ENCODE measurements at places on chromosomes 1 and 21.

DNA sequence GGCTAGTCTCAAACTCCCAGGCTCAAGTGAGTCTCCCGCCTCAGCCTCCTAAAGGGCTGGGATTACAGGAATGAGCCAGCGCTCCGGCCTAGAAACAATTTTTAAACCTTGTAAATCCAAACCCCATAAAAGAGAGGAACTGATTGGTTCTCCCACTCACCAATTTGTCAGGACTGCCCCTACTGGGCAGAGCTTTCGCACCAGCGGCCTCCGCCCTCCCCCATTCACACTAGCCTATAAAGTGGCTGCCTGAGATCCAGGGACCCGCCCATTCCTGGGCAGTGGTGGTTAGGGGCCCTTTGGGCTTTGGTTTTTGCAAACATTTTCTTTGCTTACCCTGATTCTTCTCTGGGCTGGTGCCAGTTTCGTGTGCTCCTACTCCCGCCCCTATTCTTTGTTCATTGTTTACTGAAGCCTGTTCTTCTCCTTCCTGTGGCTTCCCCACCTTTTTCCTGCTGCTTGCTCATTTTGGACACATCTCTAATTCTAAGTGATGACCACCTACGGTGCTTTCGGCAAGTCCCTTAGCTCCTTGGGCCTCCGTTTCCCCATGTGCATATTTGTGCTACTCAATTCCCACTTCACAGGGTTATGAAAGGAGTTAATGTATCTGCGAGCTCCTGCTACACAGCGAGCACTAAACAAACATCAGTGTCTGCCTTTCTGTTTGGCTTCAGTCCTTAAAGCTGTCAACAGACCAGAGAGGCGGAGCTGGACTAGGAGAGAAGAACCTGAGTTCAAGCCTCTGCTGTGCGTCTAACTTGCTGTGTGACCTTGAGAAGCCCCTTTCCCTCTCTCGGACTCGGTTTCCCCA is 39.8 kb upstream of the CLIC4 start:
- no peak for DNase-seq

- DNase-seq = no peak
Measured at GRCh38 chr21:40681164-40681859, 165.6 kb downstream of the DSCAM start.

DNA sequence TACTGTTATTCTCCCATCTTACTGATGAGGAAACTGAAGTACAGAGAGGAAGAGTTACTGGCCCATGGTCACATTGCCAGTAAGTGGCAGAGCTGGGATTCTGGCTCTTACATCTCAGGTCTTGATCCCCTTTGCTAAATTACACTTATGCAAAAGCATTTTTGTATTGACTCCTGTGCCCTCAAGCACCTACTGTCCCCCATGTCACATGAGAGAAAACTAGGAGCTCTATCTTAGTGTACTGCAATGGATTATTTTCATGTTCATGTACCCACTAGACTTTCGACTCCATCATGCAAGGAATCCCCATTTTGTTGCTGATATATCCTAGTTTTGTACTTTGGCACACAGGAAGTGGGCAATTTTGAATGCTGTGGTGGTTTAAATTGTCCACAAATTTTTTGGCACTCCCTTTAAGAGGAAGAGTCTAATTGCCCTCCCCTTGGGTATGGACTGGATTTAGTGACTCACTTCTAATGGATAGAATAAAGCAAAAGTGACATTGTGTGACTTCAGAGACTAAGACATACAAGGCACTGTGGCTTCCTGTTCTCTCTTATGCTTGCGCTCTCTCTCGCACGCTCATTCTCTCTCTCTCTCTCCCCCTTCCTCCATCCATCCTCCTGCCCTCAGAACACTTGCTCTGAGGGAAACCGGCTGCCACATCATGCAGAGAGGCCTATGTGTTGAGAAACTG is 43.5 kb upstream of the JAK1 start:
- DNase-seq = no peak

DNA sequence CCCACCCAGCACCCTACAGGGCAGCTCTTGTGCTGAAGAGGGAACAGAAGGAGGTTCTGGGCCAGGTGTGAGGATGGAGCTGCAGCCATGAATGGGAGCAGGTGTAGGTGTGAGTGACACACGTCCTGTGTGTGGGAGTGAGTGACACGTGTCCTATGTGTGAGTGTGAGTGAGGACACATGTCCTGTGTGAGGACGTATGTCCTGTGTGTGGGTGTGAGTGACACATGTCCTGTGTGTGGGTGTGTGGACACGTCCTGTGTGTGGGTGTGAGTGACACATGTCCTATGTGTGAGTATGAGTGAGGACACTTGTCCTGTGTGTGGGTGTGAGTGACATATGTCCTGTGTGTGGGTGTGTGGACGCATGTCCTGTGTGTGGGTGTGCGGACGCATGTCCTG is 26.4 kb downstream of the MEGF6 start:
- no peak for DNase-seq

- DNase-seq = no peak
Measured at GRCh38 chr1:159921251-159921650, 4.1 kb downstream of the TAGLN2 start.

DNA sequence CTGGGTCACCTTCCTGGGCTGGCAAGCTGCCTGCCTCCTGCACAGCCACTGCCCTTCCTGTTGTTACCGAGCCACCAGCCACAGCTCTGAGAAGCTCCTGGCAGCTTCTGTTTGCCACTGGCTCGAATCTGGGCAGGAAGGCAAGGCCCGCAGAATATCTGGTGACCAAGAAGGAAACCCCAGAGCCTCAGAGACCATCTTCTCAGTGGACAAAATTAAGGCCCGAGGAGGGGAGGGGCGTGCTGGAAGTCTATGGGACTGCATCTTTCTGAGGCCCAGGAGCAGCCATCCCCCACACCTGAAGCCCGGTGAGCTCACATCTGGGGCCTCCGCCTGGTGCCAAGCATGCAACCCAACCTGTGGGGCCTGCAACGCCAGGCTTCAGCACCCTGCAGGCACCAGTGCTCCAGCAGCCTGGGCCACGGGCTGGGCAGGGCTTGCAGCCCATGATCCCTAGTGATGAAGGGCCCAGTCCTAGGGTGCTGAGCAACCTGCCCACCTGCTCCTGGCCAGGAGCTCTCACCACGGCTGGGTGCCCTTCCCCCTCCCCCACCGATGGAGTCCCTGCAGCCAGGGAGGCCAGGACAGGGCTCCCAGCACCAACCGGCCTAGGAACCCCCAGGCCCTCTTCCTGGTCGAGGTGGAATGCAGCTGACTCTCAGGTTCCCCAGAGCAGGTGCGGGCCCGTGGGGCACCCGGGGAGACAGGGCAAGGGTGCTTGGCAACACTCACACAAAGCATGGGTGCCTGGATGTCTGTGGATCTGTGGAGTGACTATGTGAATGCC is 879 bp downstream of the CPTP start:
- no peak for DNase-seq

DNA sequence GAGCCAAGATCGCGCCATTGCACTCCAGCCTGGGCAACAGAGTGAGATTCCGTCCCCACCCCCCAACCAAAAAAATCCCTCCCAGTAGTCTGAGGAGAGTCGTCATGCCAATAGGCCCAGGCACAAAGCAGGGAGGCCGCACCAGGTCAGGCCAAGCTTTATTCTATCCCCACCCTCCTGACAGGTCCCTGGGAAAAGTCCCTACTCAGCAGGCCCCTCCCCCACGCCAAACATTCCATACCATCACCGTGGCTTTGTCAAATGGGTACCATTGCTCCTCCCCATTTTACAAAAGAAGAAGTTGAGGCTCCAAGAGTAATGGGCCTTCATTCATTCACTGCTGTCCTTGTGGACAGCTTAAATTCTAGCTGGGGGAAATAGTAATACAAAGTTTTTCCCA is 5.3 kb downstream of the GPR3 start:
- no peak for DNase-seq

DNA sequence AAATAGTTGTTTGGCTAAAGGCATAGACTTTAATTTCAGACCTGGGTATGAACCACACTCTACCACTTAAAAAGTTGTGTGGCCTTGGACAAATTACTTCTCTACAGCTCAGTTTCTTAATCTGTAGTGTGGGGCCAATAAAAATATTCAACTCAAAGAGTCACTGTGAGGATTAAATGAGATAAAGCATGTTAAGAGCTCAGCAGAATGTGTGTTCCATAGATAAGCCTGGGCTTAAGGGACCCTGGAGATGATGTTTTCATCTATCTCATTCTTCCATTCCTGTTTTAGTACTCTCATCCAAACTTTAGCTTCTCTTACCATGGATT is 17.7 kb downstream of the S100A10 start:
- DNase-seq = no peak

- DNase-seq = no peak
Measured at GRCh38 chr1:6097824-6098223, 52.1 kb downstream of the KCNAB2 start.

GRCh38 chr1:214717351-214717750 is 114.4 kb downstream of the CENPF start:
- DNase-seq = no peak

DNA sequence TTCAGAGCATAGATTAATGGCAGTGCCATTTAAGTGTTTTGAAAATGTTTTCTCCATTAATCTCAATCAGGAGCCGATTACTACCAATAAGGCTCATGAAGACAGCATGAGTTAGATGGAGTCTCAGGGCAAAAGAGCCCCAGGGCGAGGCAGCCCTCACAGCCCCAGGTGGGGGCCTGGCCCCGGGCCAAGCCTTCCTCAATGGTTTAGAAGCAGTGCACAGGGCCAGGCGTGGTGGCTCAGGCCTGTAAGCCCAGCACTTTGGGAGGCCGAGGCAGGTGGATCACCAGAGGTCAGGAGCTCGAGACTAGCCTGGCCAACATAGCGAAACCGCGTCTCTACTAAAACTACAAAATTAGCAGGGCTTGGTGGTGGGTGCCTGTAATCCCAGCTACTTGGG is 348.1 kb upstream of the VAMP3 start:
- no peak for DNase-seq

GRCh38 chr1:20753589-20753988 is 21.1 kb upstream of the SH2D5 start:
- no peak for DNase-seq

- no peak for DNase-seq
Measured at GRCh38 chr1:17923666-17924065, 168.5 kb downstream of the ACTL8 start.

GRCh38 chr1:165451691-165452090 is 6.8 kb upstream of the RXRG start:
- DNase-seq = no peak

- no peak for DNase-seq
Measured at GRCh38 chr1:91732291-91733107, 153.5 kb downstream of the TGFBR3 start.

DNA sequence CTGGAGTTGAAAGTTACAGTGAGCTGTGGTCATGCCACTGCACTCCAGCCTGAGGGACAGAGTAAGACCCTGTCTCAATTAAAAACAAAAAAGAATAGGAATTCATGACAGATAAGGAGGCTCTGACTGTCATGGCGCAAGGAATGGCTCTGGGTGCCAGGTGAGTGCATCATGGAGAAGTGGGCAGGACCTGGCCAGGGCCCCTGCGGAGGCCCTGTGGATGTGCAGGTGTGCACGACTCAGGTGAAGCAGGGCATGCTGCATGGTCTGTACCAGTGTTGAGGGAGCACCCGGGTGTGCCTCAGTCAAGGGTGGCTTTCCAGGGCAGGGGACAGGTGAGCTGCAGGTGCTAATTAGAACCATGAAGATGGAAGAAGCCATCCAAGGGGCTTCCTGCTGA is 14.0 kb downstream of the SLC1A7 start:
- no peak for DNase-seq

DNA sequence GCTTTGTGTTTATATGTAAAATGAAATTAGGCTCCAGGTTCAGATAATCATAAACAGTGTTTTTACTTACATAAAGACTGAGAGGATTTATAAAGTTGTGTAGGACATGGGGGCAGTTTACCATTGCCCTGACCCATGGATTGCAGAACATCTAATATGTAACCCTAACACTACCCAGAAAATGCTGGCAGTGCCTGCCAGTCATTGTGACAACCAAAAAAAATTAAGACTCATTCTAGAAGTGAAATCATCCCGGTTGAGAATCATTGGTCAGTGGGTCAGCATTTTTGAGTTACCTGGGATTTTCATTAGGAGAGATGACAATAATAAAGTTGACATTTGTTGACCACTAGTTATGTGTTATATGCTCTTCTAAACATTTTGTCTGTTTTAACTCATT is 31.2 kb upstream of the THEM4 start:
- no peak for DNase-seq

DNA sequence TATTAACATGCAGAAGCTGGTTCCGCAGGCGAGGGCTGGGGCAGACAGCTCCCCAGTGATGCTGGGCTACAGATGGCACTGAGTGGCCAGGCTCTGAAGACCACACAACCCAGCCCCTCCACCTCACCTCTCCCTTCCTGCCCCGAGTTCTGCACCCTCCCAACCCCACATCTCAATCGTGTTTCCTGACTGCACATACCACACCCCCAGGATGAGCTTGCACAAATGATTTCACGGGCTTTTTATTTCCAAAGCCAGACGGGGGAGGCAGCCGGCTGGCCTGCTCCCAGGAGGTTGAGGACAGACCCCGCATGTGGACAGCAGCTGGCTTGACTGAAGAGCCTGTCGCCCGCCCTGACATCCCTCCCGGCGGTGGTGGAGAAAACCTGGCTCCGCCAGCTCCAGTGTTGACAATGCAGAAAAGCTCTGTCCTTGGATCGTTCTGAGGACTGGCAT is 21.4 kb upstream of the ALDH4A1 start:
- no peak for DNase-seq

- no peak for DNase-seq
Measured at GRCh38 chr21:37292941-37293340, 25.8 kb upstream of the VPS26C start.

DNA sequence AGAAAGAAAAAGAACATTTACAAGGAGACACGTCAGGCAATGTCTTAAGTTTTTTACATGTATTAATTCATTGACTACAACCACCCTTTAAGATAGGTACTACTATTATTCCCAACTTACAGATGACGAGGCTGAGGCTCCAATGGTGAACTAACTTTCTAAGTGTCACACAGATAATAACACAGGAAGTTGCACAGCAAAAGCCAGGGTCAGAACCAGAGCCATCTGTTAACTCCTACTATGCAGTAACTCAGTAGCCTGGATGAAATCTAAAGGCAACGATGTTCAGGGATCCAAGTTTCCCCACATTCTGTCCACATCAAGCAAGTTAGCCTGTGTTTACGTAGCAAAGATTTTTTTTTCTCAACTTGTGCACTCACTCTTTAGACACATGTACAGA is 371.7 kb downstream of the PTPRC start:
- no peak for DNase-seq
